Cortex of kidney (tissue), 1 donor: ENCODE measurements at places on chromosomes 7 and 10.

DNA sequence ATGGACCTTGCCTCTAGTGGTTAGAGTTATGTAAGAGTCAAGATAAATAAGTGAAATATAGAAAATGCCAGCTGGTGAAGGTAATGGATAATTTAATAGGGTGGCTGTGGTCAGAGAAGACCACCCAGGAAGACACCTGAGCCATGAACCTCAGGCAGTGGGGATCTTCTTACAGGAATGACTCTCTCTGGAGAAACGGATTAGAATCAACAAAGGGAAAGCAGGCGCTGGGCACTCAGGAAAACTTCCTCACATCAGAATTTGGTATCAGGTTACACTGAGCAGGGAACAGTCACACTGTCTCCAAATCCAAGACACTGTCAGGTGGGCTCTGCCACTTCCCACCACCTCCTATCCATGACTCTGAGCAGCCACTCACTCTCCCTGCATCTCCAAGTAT, 132.6 kb downstream of the DYNC2I1 start:
- DNase-seq, result no peak

DNA sequence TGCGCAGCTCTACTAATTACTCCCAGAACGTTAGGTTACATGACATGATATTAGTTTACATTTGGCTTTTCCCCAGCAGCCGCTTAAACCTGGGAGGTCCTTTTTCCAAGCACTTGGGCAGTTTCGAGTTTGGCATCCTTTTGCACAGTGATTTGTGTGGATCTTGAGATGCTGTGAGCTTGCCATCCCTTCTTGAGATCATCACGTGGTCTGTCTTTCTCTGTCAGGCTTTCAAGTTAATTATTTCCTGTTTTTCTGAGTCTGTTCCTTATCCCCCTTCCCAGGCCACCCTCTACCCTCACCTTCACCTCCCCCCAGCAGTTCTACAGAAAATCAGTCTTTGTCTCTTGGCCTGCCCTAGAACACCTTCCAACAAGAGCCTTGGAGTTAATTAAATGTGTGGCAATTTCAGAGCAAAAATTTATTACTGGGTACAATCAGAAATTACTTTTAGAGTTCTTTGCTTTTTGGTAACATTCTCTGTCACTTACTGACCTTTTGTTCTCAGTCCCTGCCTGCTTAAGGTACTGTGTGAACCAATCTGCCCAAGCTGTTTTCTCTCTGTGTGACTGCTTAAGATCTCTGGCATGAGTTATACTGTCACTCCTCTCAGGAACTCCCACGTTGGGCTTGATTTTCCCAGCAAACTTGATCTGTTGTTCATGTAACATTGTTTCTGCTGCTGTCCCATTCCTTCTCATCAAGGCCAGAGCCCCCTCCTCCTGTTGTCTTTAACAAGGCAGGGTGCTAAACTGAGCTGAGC, 3.1 kb upstream of the SLF2 start:
- DNase-seq, result no peak

DNA sequence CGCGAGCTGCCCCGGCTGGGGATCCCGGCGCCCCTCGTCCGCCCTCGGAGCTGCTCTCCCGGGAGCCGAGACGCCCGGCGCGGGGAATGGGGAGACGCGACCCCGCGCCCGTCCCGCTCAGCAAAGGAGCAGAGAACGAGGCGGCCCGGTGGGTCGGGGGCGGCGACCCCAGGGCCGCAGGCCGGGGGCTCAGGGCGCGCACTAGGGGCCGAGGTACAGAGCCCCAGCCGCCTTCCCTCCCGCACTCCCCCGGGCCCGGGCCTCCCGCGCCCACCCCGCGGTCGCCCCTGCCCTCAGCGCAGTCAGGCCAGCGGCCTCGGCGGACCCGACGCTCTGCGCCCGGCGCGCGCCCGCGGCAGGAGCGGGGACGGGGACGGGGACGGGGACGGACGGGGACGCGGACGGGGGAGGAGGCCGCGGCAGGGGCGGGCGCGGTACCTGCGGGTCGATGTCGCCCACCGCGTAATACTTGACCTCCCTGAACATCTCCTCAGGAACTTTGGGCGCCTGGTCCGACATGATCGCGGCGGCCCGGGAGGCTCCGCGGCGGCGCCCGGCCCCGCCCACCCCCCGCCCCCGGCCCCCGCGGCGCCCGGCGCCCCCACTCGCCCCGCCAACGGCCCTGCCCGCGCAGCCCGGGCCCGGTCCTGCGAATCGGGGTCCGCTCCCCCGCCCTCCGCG, 373 bp downstream of the PAXIP1 start:
- DNase-seq, result no peak

GRCh38 chr10:16199216-16199615, 237.6 kb upstream of the PTER start:
- no peak for DNase-seq

DNA sequence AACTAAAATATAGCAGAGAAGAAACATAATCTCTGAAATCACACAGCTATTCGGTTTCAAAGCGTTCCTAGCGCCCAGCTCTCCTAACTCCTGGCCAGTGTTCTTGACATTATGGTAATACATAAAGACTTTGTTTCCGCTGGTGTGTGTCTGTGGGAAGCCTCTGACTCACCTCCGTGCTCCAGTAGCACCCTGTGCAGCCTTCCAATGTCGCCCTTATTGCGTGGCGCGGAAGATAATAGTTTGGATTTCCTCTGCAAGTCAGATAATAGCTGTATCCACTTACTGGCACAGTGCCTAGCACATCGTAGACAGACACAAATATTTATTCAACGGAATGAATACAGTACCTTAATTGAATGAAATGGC, 570 bp downstream of the BMS1 start:
- DNase-seq, result no peak

DNA sequence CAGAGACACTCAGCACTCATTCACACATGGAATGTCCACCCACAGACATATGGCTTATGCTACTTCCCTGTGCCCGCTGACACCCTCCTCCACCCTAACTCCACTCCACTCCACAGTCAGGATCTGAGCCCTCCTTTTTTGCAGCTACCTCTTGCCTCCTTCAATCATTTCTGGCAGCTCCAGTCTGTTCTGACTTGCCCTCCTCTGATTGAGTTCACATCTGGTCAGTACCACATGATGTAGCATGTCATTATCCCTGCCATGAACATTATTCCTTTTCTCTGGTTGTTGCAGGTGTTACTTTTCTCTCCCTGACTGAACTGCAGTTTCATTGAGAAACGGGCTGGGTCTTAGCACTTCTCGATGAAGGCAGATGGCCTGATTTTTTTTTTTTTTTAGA, 130.1 kb upstream of the EGR2 start:
- no peak for DNase-seq

DNA sequence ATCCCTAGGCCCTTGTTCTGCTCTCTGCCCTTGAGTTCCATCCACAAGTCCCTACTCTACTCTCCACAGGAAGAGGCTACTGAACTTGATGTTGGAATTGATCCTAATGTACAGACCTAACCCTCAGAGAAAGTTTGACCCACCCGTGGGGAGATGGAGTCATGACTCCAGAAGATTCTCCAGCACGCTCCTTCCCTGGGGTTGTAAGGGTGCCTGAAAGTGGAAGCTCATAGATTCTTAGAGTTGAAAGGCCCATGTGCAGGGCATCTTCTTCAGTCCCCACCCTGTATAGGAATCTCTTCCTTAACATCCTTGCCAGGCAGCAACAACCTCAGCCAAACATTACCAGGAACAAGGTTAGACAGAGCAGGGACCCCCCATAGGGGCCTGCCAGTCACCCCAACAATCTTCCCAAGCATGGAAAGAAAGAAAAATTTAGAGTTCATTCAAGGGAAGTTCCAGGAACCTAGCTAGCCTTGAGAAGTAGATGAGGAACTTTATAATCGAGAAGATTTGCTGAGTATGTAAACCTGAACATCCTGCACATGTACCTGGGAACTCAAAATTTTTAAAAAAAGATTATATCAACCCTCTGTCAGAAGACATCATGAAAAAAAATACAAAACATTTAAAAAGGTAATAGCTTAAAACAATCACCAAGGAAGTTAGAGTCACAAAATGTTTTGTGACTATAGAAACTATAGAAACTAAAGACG, 49.5 kb downstream of the THNSL1 start:
- DNase-seq, result no peak

DNA sequence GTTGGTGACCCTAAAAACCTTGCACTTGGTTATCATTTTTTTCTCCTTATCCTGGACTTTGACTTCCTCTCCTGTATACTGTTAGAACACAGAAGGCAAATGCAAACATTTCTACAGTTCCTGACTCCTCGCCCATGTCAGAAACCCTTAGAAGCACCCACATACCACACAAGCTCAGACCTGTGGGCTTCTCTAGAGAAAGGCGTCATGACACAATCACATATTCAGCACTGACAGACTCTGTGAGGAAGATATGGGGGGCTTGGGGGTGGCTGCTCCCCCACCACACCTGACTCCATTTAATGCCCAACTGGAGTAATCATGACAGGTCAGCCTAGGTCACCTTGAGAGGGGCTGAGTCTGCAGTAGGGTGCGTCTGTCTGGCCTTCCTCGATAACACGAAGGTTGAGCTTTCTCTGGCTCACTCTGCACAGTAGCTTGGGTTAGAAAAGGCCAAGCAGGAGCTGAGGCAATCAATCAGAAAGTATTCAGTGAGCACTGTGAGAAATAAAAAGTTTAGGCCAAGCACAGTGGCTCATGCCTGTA, 50.9 kb downstream of the CCDC3 start:
- no peak for DNase-seq

DNA sequence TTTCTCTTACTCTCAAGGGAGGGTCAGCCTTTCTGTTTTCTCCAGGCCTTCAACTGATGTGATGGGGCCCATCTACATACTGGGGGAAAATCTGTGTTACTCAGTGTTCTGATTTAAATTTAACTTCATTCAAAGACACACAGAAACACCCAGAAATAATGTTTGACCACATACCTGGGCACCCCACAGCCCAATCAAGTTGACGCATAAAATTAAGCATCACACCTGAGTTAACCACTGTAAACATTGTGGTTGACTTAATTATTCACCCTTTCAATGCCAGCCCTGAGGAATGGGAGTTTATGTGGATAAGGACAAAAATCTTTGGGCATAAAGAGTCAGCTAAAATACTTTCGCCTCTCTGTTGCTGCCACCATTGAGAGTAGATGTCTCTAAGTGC, 10.0 kb upstream of the CHN2 start:
- DNase-seq, result no peak

DNA sequence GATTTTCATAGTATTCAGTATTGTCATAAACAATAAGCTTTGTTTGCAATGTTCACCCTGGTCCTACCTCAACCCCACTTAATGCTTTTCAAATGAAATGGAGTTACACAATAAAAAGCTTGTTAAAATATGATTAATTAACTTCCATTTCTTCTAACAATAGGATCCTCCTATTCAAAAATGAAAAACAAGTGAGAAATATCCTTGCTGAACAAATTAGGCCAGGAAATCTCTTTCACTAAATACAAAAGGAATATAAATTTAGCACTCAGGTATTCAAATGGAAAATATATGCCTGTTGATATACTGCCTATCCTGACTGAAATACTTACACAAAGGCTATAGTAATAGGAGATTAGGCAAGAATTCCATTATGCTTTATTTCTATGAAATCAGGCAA, 323.4 kb upstream of the GRM3 start:
- no peak for DNase-seq

DNA sequence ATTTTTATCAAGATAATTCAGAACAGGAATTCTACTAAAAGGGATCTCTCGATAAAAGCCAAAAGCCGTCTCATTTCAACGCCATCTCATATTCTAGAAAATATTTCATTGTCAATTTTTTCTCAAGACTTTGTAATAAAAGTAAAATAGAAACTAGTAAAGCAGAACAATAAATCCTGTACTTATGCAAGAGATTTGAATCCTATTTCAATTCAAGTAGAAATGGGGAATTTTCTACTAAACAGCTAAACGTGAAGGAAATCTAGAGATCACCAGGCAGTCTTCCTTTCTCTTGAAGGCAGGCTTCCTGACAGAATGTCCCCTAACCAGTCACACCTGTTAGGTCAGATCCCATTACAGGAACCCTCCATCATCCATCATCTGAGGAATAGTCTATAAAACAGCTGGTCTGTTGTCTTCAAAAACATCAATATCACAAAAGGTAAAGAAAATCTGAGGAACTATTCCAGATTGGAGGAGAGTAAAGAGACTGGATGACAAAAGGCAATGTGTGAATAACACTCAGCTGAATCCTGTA, 23.7 kb downstream of the USP6NL start:
- no peak for DNase-seq

DNA sequence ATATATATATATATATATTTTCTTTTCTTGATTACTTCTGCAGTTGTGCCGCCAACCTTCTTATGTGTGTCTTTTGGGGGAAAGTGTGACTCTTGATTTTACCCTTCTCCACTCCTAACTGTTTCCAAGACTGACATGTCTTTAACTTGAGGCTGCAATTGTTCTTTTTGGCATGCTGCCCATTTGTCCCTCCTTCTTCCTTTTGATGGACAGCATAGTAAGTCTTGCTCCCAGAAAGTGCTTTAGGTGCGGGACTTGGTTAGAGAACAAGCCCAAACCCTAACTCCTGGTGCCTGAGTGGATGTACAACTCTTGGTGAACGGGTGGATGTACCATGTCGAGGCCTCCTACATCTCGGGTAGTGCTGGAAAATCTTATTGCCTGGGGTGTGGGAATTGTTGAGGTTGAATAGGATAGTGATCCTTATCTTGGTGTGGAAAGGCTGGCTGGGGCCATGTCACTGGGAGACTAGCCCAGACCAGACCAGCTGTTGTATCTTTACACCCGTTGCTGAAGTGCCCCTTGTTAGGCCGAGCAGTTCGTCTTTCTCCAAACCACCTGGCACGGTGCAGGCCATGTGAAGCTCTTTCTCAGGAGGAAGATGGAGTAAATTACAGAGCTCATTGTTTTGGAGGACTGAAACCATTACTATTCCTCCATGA, 16.3 kb downstream of the TCF7L2 start:
- DNase-seq, result no peak

DNA sequence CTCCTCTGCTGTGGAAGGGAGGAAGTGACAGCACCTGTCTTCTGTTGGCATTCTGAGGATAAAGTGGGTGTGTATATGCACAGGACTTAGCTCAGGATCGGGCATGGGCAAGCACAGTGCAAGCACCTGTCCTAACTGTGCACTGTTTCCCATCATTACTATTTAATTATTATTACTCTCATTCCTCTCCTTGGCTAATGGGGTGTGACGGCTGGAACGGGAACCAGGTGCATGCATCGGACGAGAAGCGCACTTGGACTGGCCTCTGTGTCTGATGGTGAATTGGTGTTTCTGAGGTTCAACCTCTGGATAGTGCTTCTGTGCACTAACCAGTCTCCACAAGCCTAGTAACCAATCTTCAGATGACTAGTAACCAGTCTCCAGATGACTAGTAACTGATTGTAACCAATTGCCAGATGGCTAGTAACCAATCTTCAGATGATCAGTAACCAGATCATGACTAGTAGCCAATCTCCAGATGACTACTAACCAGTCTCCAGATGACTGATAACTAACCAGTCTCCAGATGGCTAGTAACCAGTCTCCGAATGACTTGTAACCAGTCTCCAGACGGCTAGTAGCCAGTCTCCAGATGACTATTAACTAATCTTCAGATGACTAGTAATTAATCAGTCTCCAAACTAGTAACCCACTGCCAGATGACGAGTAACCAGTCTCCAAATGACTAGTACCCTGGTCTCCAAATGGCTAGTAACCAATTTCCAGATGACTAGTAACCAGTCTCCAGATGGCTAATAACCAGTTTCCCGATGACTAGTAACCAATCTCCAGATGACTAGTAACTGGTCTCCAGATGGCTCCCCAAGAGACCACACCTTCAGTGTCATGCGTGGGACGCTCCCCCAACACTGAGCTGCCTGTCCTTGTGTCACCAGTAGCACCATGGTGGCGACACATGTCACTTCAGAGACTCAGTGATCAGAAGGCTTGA, 85.8 kb downstream of the PAXIP1 start:
- no peak for DNase-seq

GRCh38 chr7:14851610-14852009, 50.9 kb downstream of the DGKB start:
- no peak for DNase-seq

GRCh38 chr10:45155784-45156183, 155.1 kb downstream of the ZNF22 start:
- DNase-seq, result no peak
